ENCODE measurements at places on chromosomes 6 and 20. TPM values are rescaled to one million over a fixed set of nuclear protein-coding genes. Genes with fewer than 3 reads are reported as not detected.

LAMA4 gene
- 107 TPM for polyA plus RNA-seq

ABCC10 gene
- 29.7 TPM for polyA plus RNA-seq

GRCh38 chr6:75480425-75480824 is 13.2 kb downstream of the FILIP1 start:
- no peak for DNase-seq

AKAP12 gene
- 259 TPM for polyA plus RNA-seq

- no peak for DNase-seq
These were observed 26.0 kb downstream of the GPX6 start for GRCh38 chr6:28489366-28490204.

DNA sequence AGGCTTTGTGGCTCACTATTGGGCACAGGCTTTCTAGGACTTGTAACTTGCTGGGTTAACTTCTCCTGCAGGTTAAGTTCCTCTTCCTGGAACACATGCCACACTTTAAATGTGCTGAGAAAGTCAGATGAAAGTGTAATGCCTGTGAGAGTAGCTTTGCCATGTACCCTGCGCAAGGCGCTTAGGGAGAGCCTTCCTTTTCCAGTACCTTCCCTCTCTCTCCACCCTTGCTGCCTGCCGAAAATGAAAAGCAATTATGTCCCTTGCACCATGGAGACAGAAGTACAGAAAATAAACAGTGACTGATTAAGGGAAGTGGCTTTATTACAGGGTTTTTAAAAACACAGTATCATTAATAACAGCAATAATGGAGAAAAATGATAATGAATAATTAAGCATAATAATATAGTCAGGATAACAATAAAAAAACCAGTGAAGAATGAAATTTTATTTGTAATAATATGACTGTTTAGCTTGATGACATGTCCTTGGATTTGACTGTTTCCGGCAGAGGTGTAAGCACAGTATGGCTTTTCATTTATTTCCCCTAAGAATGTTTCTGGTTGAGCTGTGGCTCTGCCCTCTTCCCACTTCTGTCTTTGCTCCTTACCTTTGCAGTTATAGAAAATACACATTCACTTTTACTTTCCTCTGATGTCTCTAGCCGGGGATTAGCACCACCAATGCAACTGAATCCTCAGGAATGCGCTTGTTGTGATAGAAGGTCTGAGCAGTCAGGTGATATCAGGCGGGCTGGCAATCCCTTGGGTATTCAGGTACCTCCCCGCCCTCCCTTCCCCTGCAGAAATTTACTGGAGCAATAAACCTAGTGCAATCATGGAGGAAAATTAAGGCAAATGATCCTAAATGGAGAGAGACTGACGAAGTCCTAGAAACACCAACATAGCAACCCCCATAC is 472.3 kb upstream of the CITED2 start:
- DNase-seq: no peak

MUC21 gene
- polyA plus RNA-seq: not detected

- DNase-seq: no peak
These were observed 23.3 kb downstream of the NOX3 start for GRCh38 chr6:155432293-155432692.

GRCh38 chr6:25453288-25453687 is 174.1 kb downstream of the CARMIL1 start:
- DNase-seq: no peak

DNA sequence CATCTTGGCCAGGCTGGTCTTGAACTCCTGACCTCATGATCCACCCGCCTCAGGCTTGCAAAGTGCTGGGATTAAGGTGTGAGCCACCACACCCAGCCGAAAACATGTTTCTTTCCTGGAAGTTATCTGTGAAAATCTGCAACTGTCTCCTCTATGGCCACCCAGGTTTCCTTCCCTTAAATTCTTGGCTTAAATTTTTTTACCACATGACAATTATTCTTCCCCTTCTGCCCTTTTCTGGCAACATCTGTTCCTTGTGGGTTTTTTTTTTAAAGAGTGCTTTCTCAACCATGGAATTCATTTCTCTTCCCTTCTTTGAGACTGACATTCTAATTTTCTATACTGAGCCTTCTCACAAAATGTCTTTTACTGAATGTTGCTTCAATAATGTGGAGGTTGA is 59.6 kb downstream of the DOK5 start:
- no peak for DNase-seq

GRCh38 chr6:125513978-125514377 is 212.2 kb upstream of the HDDC2 start:
- DNase-seq: no peak

- no peak for DNase-seq
These were observed 441.4 kb downstream of the BCKDHB start for GRCh38 chr6:80547827-80548226.

GRCh38 chr20:57622579-57623381 is 2.6 kb upstream of the ZBP1 start:
- DNase-seq: no peak

LINC00237 gene
- not detected for polyA plus RNA-seq

GRCh38 chr6:8855411-8855810 is 420.1 kb upstream of the SLC35B3 start:
- DNase-seq: no peak

DNA sequence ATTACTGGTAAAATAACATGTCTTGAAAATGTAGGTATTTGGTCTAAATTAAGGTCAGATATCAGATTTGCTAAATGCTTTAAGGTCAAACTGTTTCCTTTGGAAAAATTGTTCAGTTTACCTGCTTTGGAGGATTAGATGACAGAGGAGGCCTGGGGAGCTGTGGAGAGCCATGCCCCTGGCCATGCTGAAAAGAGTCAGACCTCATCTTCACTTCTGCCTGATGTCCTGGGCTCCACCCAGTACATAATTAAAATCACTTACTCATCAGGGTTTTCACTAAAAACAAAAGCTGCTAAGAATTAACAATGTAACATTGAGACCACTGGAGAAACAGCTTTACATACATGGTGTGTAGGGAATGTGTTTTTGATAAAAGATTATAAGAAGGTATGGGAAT is 60.8 kb upstream of the UNC93A start:
- DNase-seq: no peak

GRCh38 chr6:11380549-11380948 is 148.1 kb upstream of the NEDD9 start:
- no peak for DNase-seq

FABP7 gene
- 0.86 TPM for polyA plus RNA-seq

- DNase-seq: no peak
These were observed 256.7 kb downstream of the ATXN1 start for GRCh38 chr6:16504609-16505008.

MEI4 gene
- polyA plus RNA-seq: 1.9 TPM

CDS2 gene
- polyA plus RNA-seq: 30.8 TPM

TNXB gene
- polyA plus RNA-seq: 4.6 TPM

RBPJL gene
- not detected for polyA plus RNA-seq

TRAPPC3L gene
- polyA plus RNA-seq: 0.60 TPM

HCRTR2 gene
- polyA plus RNA-seq: 0.56 TPM

KHDC1L gene
- polyA plus RNA-seq: not detected

BCAS4 gene
- polyA plus RNA-seq: 4.4 TPM

DNA sequence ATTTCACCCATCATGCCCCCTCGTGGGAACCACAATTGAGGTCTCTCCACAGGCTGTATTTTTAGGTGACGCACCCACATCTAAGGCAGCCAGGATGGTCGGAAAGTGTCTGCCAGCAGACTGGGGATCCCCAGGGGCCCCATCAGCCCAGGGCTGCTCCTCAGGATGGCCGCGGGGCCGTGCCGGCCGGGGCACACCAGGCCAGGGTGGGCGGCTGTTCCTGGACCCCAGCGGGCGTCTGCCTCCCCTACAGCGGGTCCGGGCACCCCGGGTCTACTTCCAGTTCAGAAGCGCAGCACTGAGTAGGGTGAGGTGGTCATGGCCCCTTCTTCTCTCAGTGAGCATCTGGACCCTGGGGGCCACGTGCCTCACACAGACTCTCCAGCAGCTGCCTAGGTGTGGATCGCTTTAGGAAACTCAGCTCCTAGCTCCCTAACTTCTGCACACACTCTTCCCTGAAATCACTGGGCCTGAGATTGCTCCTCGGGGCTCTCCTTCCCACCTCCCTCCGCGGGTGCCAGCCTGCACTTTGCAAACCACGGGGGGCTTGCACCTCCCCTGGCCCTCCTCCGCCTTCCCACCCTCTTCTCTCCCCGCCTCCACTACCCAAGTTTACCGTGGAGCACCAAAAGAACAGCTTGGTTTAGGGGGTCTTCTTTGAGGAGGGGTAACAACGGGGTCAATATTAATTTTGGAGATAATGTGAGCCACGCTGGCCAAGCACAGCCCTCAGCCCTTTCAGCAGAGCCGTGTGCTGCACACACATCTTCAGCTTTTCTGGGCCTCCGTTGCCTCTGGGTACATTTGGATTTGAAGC is 14.2 kb upstream of the FOXC1 start:
- no peak for DNase-seq

DNMT3B gene
- polyA plus RNA-seq: 8.7 TPM

DNA sequence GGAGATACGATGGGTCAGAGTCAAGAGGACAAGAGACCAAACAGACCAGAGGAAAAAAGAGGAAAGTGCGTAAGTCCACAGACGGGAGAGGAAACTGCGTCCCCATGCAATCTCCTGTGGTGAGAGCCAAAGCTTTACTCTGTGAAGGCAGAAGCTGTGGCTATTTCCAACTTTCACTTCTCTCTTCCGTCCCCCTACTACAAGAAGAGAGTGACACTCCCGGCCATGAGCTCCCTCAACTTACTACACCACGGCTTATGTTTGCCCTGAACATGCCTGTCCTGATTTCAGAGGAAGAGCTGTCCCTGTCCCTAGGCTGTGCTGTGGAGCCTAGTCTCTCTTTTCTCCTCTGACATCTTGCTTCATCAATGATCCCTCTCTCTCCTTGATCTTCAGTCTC is 11.5 kb upstream of the SSR1 start:
- no peak for DNase-seq

VGLL2 gene
- not detected for polyA plus RNA-seq

DNA sequence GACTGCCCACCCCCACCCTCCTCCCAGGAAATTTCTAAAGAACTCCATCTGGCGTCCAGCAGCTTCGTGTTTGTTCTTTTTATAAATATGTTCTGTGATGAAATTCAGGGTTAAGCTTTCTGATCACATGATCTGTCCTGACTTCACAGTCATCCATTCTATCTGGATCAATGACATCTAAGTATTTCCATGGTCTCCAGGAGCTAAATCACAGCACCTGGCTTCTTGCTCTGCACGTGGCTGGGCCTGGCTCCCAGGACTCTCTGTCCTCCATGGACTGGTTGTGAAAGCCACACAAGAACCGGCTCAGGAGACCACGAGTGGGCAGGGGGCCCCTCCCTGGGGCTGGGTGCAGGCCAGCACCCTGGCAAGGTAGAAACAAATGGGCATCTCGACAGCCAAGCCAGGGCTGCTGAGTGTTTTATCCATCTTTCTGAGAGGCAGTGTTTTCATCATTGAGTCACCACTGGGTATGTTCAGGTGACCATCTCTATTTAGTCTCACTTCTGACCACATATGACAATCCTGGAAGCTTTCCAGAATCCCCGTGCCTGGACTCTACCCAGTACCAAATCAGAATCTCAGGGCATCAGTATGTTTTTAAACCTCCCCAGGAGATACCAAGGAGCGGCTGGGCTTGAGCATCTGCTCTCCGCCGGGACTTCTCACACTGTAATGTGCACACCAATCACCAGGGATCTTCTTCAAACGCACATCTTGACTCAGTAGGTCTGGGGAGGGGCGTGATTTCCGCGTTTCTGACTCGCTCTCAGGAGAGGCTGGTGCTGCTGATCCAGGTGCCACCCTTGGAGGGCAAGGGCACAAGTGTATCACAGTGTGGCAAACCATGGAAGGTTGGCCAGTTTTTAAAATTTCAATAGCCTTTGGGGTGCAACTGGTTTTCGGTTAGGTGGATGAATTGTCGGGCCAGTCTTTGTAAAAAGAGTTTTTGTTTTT is 31.6 kb upstream of the PXDC1 start:
- DNase-seq: no peak

DNA sequence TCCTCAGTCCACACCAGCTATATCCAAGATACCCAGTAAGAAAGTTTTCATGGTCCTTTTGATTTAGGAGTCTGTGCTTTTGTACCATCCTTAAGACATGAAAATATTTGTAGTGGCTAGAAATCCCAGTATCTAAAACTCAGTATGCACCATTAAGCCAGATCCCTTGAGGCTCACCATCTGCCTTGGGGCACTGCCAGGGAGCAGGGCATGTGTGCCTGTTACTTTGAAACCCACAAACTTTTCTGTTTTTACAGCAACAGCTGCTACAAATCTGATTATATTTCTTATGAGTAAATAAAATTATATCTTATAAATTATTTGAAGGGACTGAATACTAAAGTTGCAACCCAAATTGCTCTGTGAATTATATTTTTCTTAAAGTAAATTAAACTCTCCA is 290.5 kb upstream of the MANEA start:
- DNase-seq: no peak

DNA sequence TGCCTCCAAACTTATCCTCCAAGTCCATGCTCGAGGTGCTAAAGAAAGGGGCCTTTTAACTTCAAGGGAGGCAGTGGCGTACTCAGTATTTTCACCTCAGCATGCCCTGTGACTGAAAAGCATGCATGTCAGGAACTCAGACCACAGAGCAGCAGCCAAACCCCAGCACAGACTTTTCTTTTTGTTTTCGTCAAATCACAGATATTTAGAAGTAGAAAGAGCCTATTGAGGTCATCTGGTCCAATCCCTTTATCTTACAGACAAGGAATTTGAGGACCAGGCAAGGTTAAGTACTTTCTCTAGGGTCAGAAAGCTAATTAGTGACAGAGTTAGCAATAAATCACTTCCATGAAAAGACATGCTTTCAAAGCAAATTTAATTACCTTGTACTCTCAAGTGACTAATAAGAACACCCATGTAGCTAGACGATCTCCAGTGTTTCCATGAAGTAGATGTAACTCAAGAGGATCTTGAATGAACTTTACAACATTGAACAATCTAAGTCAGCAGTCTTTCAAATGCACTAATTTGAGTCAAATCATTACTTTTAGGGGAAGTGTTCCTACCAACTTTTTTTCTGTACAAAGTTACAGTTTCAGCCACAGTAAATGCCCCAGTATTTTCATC is 35.9 kb downstream of the MOXD1 start:
- no peak for DNase-seq

DNA sequence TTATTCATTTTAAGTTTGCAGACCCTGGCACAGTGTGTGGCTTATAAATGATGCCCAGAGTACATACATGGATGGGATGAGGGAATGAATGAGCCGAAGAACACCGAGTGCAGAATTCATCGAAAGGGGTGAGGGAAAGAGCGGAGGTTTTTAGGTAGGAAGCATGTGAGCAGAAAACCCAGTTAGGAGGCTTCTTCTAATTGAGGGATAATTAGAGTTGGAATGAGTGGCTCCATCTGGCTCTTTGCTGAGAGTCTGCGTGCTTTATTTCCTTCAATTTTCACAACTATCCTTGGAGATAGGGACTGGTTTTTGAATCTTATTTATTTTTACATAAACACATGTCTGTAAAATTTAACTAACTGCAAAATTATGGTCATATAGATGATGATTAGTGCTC is 150.7 kb downstream of the DOK5 start:
- DNase-seq: no peak

DNA sequence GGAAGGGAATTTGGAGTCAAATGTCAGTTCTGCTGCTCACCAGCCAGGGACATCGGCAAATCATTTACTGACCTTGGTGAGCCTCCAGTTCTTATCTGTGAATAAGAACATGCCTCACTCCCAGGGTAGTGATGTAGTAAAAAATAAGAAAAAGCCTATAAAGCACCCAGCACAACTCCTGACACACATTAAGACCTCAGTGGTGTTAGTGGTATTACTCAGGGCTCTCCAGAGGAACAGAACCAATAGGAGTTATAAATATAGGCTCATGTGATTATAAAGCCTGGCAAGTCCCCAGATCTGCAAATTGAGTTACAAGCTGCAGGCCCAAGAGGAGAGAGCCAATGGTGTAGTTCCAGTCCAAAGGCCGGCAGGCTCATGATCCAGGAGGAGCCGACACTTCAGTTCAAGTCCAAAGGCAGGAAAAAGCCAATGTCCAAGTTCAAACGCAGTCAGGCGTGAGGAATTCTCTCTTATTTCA is 71.3 kb upstream of the EYA2 start:
- DNase-seq: no peak
